T-cell (primary cell): ENCODE measurements at places on chromosomes 6 and 20. TPM values are rescaled to one million over a fixed set of nuclear protein-coding genes. Genes with fewer than 3 reads are reported as not detected.

GRCh38 chr6:17456711-17457110 is 63.3 kb downstream of the CAP2 start:
- H3K27ac ChIP-seq = no peak overlapping the region
- H3K27me3 ChIP-seq = peaks cover 2% of the 10 kb centered on the region
- no peak overlapping the region for H3K4me3 ChIP-seq
- DNase-seq = no peak
- no peaks in the 10 kb centered on the region for H3K4me1 ChIP-seq
- H3K36me3 ChIP-seq = no peaks in the 10 kb centered on the region

GRCh38 chr6:160082627-160083026 is 39.0 kb upstream of the SLC22A1 start:
- no peak for DNase-seq
- H3K27ac ChIP-seq = no peak overlapping the region
- no peaks in the 10 kb centered on the region for H3K4me1 ChIP-seq
- H3K4me3 ChIP-seq = no peak overlapping the region
- peaks cover 28% of the 10 kb centered on the region for H3K36me3 ChIP-seq

GRCh38 chr6:108435391-108435790 is 125.3 kb upstream of the FOXO3 start:
- H3K27me3 ChIP-seq = no peaks in the 10 kb centered on the region
- H3K4me3 ChIP-seq = no peak overlapping the region
- no peaks in the 10 kb centered on the region for H3K4me1 ChIP-seq
- H3K27ac ChIP-seq = no peak overlapping the region
- DNase-seq = no peak
- no peaks in the 10 kb centered on the region for H3K36me3 ChIP-seq

DNA sequence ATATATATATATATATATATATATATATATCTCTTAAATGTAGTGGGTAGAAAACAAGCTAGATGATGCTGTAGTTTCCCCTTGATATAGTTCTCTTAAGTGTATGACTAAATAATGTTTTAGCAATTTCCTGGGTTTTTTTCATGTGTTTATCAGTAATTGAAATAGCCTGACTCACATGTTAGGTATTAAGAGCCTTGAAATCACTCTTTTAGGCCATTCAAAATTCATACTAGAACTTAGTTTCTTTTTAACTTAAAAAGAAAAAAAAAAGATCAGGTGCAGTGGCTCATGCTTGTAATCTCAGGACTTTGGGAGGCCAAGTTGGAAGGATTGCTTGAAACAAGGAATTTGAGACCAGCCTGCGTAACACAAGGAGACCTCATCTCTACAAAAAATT is 44.1 kb downstream of the NKX2-4 start:
- no peak for DNase-seq
- H3K27me3 ChIP-seq = no peaks in the 10 kb centered on the region
- peaks cover 48% of the 10 kb centered on the region for H3K36me3 ChIP-seq
- no peak overlapping the region for H3K4me3 ChIP-seq

DNA sequence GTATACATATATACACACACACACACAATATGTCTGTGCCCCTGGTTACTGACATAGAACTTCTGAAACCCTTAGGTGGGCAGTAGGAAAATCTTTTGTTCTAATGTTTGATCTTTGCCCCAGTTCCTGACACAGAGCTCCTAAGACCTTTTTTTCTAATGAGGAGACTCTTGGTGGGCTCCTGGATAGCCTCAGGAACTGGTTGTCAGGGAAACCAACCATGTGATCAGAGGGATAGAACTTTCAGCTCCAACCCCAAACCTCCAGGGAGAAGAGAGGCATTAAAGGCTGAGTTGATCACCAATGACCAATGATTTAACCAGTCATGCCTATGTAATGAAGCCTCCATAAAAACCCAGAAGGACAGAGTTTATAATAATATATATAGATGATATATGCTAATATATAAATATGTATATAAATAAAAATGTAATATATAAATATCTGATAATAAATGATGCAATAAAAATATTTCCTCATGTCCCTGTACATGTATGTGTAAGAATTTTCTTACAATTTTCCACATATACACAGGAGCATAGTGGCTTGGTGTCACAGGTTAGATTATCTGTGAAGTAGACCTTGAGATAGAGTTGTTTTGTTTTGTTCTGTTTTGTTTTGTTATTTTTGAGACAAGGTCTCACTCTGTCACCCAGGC is 93.3 kb downstream of the GPX5 start:
- no peaks in the 10 kb centered on the region for H3K4me1 ChIP-seq
- H3K4me3 ChIP-seq = no peak overlapping the region
- H3K27me3 ChIP-seq = peaks cover 5% of the 10 kb centered on the region

GRCh38 chr6:15593798-15594197 is 69.0 kb downstream of the DTNBP1 start:
- H3K36me3 ChIP-seq = no peaks in the 10 kb centered on the region
- peaks cover 8% of the 10 kb centered on the region for H3K4me1 ChIP-seq
- no peak overlapping the region for H3K27ac ChIP-seq
- no peak for DNase-seq
- no peak overlapping the region for H3K4me3 ChIP-seq

GRCh38 chr6:3756546-3756945 is 5.0 kb upstream of the PXDC1 start:
- no peaks in the 10 kb centered on the region for H3K4me1 ChIP-seq
- H3K27ac ChIP-seq = no peak overlapping the region
- DNase-seq = no peak
- peaks cover 2% of the 10 kb centered on the region for H3K27me3 ChIP-seq
- H3K36me3 ChIP-seq = no peaks in the 10 kb centered on the region
- H3K4me3 ChIP-seq = no peak overlapping the region

GRCh38 chr6:129141499-129141898 is 258.6 kb downstream of the LAMA2 start:
- no peaks in the 10 kb centered on the region for H3K36me3 ChIP-seq
- no peak overlapping the region for H3K4me3 ChIP-seq
- H3K27ac ChIP-seq = no peak overlapping the region
- H3K27me3 ChIP-seq = no peaks in the 10 kb centered on the region
- no peaks in the 10 kb centered on the region for H3K4me1 ChIP-seq
- DNase-seq = no peak

GRCh38 chr6:67160820-67161219 is 1453.8 kb upstream of the EYS start:
- H3K4me3 ChIP-seq = no peak overlapping the region
- H3K27me3 ChIP-seq = no peaks in the 10 kb centered on the region
- DNase-seq = no peak
- H3K4me1 ChIP-seq = no peaks in the 10 kb centered on the region
- H3K27ac ChIP-seq = no peak overlapping the region

- H3K27ac ChIP-seq = no peak within 1 kb of the TSS
- H3K4me1 ChIP-seq = peaks cover 7% of the 10 kb centered on the region
- H3K36me3 ChIP-seq = no peaks in the 10 kb centered on the region
- DNase-seq = peak; percentile 8
- peak within 1 kb of the TSS; percentile 62 for H3K4me3 ChIP-seq
Measured at GRCh38 chr6:124961777-124962638, at the start of gene RNF217. TSS of gene RNF217 (plus strand) at chr6:124962437. CDS start at chr6:124962545, 108 bp downstream.

COQ3 gene
- 2.9 TPM for total RNA-seq

HSF2 gene
- 34.5 TPM for total RNA-seq

NHLRC1 gene
- 0.56 TPM for total RNA-seq

ABHD16B gene
- not detected for total RNA-seq

OXT gene
- 0.92 TPM for total RNA-seq
